T-cell (primary cell): ENCODE measurements at places on chromosomes 11 and 22.

DNA sequence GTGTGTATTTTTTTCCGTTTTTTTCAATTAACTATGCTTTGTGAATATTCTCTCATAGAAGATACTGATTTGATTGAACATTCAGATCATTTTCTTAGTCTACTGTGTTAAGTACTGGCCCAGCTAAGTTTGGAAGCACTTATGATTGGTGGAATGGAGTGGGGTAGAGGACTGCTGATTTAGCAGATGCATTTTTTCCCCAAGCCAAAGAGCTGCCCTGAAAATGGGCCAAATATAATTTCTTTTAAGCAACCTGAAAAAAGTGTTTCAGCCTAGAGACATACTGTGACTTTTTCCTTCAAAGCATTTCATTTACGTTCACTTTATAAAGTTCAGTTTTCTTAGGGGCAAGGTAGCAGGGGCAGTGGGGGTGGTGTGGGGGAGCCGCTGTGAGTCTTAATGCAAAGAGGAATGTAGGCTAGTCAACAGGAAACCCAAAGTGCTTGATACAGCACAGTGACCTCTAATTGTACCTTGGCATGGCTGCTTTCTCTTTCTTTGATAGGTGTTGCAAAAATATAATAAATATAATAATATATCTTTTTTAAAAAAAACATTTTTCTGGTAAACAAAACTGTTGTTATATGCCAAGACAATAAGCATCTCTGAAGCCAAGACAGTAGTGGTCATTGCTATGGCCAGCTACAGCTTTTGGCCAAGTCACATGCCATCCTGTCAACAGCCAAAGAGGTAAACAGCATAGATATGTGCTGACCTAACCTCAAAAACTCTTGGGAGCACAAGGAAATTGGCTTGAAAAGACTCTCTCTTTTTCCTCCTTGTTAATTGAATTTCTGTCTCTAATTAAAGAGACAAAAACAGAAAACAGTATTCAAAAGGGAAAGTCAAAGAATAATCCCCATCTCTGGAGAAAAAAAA, 58.8 kb downstream of the LIF start:
- DNase-seq: no peak

DNA sequence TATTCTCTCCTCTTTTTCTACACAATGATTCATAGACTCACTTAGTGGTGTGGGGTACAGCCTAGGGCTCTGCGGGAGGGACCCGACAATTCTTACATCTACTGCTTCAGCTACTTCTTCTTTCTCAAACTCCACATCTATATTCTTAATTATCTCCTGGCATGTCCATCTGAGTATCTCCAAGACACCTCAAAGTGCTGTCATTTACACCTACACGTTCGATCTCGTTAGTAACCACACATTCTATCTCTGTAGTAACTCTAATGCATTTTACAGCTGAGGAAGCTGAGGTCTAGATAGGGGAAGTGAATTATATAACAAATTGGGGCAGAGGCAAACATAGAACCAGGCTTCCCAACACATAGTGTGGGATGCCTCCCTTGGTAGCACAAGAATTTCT, 27.7 kb upstream of the RRM1 start:
- no peak for DNase-seq

GRCh38 chr11:123707606-123708205, 33.8 kb downstream of the ZNF202 start:
- DNase-seq: peak; percentile 61

DNA sequence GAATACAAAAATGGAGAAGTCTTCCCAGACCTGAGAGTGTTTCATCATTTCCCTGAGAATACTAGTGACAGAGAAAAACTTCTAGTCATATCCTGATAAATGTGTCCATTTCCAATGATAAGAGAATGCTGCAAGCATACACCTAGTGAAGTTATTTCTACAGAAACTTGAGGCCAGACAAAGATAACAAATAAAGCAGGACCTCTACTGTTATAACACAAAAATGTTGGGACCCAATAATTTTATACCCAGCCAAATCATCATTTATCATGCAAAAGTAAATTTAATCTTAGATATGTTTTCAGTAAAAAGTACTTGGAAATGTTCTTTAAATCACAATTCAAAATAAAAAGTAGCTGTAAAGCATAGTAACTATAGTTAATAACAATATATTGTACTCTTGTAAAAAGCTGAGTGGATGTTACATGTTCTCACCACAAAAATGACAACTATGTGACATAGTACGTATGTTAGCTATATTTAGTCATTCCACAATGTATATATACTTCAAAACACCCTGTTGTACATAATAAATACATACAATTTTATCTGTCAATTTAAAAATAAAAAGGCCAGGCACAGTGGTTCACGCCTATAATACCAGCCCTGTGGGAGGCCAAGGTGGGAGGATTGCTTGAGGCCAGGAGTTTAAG, 12.6 kb downstream of the RRAS2 start:
- no peak for DNase-seq

DNA sequence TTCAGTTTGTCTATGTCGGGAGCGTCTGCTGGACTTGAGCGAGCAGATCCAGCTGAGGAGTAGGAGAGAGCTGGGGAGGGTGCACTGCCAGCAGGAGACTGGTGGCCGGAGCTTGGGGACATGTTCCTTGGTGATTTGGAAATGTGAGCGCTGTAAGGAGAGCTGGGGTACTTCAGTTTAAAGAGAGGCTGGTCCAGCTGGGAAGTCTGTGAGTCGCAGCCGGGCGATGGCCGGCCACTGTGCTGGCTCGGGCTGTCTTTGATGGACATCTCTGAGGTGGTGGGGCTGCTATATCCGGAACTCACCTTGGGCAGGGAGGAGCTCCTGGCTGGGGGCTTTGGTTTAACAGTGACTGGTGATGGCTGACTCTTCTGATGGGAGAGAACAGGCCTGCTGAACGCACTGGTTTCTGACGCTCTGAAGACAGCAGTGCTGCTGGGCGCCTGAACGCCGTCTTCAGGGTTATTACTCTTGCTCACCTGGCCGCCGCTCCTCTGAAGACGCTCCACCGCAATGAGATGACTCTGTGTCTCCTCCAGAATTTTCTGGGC, 63.6 kb upstream of the PITPNB start:
- no peak for DNase-seq

DNA sequence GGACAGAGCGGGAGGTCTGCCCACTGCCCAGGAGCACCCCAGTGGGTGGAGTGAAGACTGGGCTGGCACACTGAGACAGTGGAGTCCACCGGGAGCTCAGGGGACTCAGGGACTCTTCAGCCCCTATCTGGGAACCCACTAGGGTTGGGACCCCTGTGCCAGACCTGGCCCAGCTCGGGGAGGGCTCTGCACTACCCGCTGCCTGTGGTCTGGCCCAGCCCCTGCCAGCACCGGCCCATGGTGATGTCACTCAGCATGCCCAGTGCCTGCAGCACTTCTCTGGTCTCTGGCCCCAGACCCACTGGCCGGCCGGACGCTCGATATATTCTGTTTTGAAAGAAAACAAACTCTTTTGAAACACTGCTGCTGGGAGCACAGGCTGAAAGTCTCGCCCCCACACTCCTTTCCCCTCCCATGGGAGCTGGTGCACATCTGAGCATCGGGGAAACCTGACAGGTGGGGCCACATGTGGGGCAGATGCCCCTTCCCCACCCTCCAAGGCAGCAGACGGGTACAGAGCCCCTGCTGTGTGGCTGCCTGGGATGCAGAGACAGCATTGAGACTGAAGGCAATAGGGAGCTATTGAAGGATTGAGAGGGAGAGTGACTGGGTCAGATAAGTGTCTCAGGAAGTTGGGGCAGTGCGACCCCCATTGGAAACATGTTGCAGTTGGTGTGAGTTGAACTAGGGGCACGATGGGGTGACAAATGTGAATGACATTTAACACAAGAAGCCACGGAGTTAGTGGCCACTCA, 62.9 kb downstream of the MYEOV start:
- no peak for DNase-seq

- peak; percentile 41 for DNase-seq
Observed at GRCh38 chr22:21102659-21103267, 57.0 kb downstream of the LRRC74B start.

GRCh38 chr22:25628494-25628893, 64.0 kb downstream of the GRK3 start:
- no peak for DNase-seq

GRCh38 chr22:17918840-17919239, 105.5 kb downstream of the MICAL3 start:
- DNase-seq: no peak

- no peak for DNase-seq
Observed at GRCh38 chr11:110312670-110313069, 16.3 kb upstream of the RDX start.

DNA sequence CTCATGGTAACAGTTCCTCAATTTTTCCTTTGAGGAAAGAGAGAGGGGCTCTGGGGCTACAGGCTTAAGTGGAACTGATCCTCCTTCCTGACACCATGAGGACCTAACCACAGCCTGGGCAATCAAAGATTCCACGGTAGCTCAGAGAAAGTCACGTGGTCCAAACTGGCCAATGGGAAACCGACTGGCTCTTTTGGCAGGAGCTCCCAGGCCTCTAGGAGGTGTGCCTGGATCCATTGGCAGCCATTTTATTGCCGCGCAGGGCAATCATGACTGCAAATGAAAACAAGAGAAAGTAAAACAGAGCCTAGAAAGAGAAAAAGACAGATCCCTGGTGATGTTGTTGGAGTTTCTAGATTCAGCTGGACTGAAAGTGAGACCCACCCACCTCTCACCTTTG, 27.3 kb upstream of the ASPHD2 start:
- no peak for DNase-seq

- DNase-seq: no peak
Observed at GRCh38 chr11:2579315-2580060, 120.3 kb downstream of the KCNQ1OT1 start.
